ENCODE measurements at places on chromosomes 5 and 9.

DNA sequence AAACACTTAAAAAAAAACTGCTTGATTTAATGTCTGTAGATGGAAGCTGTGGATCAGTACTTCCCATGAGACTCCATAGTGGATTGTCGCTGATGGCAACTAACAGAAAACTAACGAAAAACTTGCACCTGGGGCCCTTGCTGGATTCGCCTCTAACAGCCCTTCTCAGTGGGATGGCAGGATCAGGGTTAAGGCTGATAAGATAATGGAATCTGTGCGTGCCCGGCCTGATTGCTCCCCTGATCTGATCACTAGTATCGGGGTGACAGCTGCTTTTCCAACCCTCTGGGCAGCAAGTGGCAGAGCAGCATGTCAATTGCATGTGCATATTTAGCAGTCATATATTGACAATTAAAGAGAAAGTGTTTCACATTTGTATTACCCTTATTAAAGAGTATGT, 185.8 kb upstream of the ELAVL2 start:
- DNase-seq = no peak

DNA sequence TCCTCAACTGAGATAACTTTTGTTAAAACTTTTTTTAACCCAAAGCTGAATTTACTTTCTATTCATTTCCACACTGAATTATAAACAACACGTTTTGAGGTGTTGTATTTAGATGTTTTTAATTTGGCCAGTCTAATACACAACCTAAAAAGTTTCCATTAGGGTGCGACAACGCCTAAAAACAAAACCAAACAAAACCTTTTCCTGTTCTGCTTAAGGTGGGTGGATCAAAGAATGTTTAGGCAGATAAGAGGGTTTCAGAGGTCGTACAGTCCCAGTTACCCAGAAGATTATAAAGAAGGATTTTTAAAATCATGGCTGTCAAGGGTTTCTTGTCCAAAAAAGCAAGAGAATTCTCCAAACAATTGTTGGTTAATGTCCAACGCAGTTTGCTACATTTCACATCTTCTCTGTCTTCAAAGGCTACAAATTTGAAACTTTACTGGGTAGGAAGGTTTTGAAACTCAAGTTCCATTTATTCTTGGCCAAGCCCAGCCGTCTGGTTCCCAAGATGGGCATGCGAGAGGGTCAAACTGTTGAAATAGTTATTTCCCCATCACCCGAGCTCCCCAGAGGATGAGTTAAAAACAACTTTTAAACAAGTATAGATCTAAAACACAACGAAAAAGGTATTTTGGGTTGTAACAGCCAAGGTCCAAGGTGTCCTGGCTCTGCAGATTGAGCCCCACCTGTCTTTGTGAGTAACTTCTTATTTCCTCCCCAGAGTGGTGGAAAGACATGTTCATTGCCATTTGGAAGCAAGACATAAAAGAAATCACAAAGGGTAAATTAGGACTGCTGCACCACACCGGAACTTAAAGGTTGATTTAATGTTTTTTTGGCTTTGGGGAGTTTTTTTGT, 122.8 kb upstream of the MAP3K1 start:
- DNase-seq = no peak

DNA sequence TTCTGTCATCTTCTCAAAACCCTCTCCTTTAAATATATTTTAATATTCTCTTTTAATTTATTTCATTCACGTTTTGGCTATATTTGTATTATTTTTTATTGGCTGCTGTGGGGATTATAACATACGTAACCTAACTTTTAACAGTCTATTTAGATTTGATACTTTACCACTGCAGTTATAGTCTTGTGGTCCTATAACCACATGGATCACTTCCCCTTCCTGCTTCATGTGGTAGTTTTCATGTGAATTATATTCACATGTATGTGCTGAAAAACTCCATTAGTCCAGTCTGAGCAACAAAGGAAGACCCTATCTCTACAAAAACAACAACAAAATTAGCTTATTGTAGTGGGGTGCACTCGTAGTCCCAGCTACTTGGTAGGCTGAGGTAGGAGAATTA, 34.3 kb downstream of the CENPP start:
- DNase-seq = no peak

DNA sequence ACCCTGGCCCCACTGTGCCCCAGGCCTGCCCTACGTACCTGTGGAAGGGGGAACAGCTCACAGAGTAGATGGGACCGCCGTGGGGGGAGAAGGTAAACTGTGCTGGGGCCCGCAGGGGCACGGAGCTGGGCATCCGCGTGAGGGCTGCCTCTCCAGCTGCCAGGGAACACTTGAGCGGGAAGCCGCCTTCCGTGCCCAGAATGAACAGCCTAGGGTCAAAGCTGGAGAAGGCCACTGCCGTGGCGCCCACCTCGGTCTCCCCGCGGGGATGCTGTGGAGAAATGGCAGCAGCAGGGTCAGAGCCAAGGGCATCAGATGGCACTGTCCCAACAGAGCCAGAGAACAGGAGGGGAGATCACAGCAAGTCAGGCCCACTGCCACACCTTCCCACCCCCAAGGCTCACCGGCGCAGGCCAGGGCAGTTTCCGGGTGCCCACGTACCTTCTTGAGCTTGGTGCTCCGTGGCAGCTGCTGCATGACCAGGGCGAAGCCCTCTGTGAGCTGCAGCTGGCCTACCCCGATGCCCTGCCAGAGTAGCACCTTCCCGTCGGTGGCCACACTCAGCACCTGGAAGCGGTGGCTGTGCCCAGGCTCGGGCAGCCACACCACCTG, 21.9 kb downstream of the DYNC2I2 start:
- DNase-seq = no peak

DNA sequence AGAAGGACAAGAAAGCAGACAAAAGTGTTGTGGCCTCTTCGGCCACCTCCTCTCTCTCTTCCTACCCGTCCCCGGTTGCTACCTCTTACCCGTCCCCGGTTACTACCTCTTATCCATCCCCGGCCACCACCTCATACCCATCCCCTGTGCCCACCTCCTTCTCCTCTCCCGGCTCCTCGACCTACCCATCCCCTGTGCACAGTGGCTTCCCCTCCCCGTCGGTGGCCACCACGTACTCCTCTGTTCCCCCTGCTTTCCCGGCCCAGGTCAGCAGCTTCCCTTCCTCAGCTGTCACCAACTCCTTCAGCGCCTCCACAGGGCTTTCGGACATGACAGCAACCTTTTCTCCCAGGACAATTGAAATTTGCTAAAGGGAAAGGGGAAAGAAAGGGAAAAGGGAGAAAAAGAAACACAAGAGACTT, 2.4 kb downstream of the EGR1 start:
- DNase-seq = no peak

- peak; percentile 3 for DNase-seq
Measured at GRCh38 chr5:52864371-52864770, 76.7 kb downstream of the ITGA1 start.

DNA sequence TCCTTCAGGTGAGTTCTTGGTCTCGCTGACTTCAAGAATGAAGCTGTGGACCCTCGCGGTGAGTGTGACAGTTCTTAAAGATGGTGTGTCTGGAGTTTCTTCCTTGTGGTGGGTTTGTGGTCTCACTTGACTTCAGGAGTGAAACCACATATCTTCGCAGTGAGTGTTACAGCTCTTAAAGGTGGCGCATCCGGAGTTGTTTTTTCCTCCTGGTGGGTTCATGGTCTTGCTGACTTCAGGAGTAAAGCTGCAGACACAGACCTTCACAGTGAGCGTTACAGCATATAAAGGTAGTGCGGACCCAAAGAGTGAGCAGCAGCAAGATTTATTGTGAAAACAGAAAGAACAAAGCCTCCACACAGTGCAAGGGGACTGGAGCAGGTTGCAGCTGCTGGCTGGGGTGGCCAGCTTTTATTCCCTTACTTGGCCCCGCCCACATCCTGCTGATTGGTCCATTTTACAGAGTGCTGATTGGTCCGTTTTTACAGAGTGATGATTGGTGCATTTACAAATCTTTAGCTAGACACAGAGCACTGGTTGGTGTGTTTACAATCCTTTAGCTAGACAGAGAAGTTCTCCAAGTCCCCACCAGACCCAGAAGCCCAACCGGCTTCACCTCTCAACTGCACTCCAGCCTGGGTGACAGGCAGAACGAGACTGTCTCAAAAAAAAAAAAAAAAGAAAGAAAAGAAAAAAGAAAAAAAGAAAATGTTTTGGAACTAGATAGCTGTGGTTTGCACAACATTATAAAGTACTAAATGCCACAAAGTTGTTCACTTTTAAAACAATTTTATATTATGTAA, 9.1 kb upstream of the ERMP1 start:
- DNase-seq = no peak

GRCh38 chr5:59142138-59142537, 559.3 kb downstream of the RAB3C start:
- no peak for DNase-seq

Measured in hippocampal formation (tissue), 2 donors.